ENCODE measurements at places on chromosomes 1 and 21. TPM values are rescaled to one million over a fixed set of nuclear protein-coding genes. Genes with fewer than 3 reads are reported as not detected.

Gene LYPLAL1
- 26.5 TPM for total RNA-seq

Gene ITGB2
- 5.6 TPM for total RNA-seq

Gene MTF2
- 68.3 TPM for total RNA-seq

Gene C1QTNF12
- 4.7 TPM for total RNA-seq

Gene SPRR2B
- total RNA-seq, result not detected

Gene DNAJC6
- 7.3 TPM for total RNA-seq

Gene RNU1-1
- total RNA-seq, result under 0.01 TPM

Gene OR2G6
- total RNA-seq, result not detected

- H3K4me3 ChIP-seq, result peak overlapping the region; percentile 69
- no peak for DNase-seq
- no peaks in the 10 kb centered on the region for H3K27me3 ChIP-seq
- peaks cover 5% of the 10 kb centered on the region for H3K4me1 ChIP-seq
- peak overlapping the region; percentile 93 for H3K27ac ChIP-seq
- H3K36me3 ChIP-seq, result no peaks in the 10 kb centered on the region
Observed at GRCh38 chr1:65003316-65003664, 36.9 kb upstream of the JAK1 start.

DNA sequence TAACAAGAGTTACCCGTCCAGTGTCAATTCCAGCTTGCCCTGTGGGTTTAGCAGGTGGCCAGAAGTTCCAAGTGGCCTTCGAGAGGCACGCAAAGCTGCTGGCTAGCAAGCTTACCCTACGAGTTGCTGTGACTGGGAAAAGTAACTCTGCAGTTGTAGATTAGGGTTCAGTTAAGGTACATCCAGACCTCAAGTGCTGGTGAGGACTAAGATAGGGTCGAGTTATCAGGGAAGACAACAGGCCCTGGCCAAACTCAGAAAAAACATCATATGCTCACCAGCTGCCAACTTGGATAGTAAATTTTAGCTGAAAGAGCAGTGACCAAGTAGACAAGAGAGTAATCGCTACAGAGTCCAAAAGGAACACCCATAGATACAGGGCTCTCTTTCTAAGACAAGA, 27.7 kb upstream of the LRRC7 start:
- H3K27ac ChIP-seq, result no peak overlapping the region
- no peaks in the 10 kb centered on the region for H3K4me1 ChIP-seq
- H3K27me3 ChIP-seq, result no peaks in the 10 kb centered on the region
- H3K36me3 ChIP-seq, result no peaks in the 10 kb centered on the region
- no peak overlapping the region for H3K4me3 ChIP-seq

DNA sequence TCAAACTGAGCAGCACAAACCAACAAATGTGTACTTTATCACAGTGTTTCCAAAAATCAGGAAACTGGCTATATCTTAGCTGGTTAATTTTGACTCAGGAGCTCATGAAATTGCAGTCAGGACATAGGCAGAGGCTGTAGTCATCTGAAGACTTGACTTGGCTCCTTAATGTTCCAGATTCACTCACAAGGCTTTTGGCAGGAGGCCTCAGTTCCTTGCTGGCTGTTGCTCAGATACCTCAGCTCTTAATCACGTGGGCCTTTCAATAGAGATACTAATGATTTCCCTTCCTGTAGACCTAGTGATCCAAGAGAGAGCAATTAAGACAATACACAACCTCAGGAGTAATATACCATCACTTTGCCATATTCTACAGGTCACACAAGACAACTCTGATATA, 537.7 kb downstream of the BRINP3 start:
- H3K27me3 ChIP-seq, result no peaks in the 10 kb centered on the region
- H3K4me3 ChIP-seq, result no peak overlapping the region
- no peaks in the 10 kb centered on the region for H3K36me3 ChIP-seq

GRCh38 chr1:192808163-192808517, 699 bp upstream of the RGS2 start:
- no peaks in the 10 kb centered on the region for H3K36me3 ChIP-seq
- H3K27ac ChIP-seq, result peak overlapping the region; percentile 90
- H3K27me3 ChIP-seq, result no peaks in the 10 kb centered on the region
- peak; percentile 38 for DNase-seq

GRCh38 chr1:58248791-58249190, 297.7 kb downstream of the OMA1 start:
- H3K36me3 ChIP-seq, result no peaks in the 10 kb centered on the region
- H3K27ac ChIP-seq, result no peak overlapping the region
- H3K4me3 ChIP-seq, result peak overlapping the region; percentile 57
- no peaks in the 10 kb centered on the region for H3K27me3 ChIP-seq
- DNase-seq, result no peak
- peaks cover 12% of the 10 kb centered on the region for H3K4me1 ChIP-seq

GRCh38 chr1:46665983-46666382, 2.2 kb downstream of the ATPAF1 start:
- no peaks in the 10 kb centered on the region for H3K36me3 ChIP-seq
- H3K4me1 ChIP-seq, result peaks cover 10% of the 10 kb centered on the region
- H3K27ac ChIP-seq, result no peak overlapping the region
- DNase-seq, result no peak

- H3K27ac ChIP-seq, result no peak overlapping the region
- peaks cover 5% of the 10 kb centered on the region for H3K4me1 ChIP-seq
- no peaks in the 10 kb centered on the region for H3K27me3 ChIP-seq
- DNase-seq, result peak; percentile 73
- H3K36me3 ChIP-seq, result no peaks in the 10 kb centered on the region
Observed at GRCh38 chr1:203166192-203166940, 9.3 kb downstream of the MYBPH start.

- H3K27ac ChIP-seq, result peak overlapping the region; percentile 74
- peak overlapping the region; percentile 65 for H3K4me3 ChIP-seq
- H3K4me1 ChIP-seq, result no peaks in the 10 kb centered on the region
- DNase-seq, result no peak
- no peaks in the 10 kb centered on the region for H3K27me3 ChIP-seq
- H3K36me3 ChIP-seq, result no peaks in the 10 kb centered on the region
Observed at GRCh38 chr1:31788825-31789256, 24.7 kb upstream of the ADGRB2 start.

DNA sequence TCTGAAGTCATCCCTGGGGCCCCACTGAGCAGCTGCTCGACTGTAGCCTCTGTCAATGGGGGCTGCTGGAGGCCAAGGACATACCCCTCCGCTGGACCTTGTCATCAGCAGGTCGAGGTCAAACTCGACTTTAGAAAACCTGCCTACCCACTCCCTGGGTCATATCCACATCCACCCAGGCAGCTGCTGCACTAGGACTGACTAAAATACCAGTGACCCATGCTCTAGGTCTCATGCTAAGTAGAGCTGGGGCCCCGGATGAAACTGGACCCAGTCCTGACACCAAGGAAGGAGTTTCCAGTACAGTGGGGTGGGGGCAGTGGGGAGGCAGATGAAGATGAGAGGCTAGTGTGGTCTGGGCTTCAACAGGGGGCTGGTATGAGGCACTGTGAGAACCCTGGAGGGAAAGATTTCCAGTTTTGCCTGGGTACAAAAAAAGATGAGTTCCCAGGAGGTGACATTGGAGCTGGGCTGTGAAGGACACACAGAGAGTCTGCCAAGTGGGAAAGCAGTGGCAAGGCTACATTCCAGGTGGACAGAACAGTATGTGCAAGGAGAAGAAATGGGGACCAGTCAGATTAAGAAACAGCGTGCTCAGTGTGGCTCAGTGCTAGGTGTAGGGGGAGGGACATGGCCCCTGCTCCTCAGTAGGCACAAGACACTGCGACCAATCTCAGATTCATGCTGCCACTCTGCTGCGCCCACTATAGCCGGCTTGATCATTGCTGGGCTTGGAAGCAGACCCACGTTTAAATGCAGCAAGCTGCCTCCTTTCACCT, 12.4 kb downstream of the SLC2A1 start:
- peak overlapping the region; percentile 40 for H3K27ac ChIP-seq
- no peak overlapping the region for H3K4me3 ChIP-seq
- no peaks in the 10 kb centered on the region for H3K27me3 ChIP-seq
- DNase-seq, result no peak

GRCh38 chr21:33020558-33021100, 5.1 kb upstream of the OLIG2 start:
- no peak overlapping the region for H3K4me3 ChIP-seq
- H3K4me1 ChIP-seq, result peaks cover 21% of the 10 kb centered on the region
- H3K27ac ChIP-seq, result no peak overlapping the region

DNA sequence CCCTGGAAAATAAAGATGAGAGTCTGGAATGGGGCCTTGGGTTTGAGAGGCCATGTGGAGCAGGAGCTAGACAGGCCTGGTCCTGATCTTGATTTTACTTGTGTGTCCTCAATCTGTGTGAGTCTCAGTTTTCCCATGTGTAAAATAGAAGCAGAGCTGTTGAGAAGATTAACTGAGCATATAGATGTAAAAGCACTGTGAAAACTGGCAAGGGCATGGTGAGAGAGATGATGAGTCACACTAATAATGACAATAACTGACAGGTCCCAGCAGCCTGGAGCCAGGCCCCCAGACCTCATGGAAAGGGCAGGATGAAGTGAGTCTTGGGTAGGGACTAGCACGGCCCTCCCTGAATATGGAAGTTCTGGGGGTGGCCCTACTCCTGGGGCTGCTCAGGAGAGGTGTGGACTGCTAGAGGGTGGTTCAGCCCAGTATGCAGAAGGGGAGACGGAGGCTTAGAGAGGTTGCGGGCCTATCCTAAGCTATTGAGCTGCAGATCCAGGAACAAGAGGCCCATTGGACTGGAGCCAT, 2.8 kb upstream of the AHDC1 start:
- H3K27me3 ChIP-seq, result no peaks in the 10 kb centered on the region
- peaks cover 7% of the 10 kb centered on the region for H3K4me1 ChIP-seq
- no peaks in the 10 kb centered on the region for H3K36me3 ChIP-seq

GRCh38 chr1:37128091-37128490, 93.8 kb upstream of the GRIK3 start:
- no peaks in the 10 kb centered on the region for H3K36me3 ChIP-seq
- no peak overlapping the region for H3K27ac ChIP-seq
- H3K4me1 ChIP-seq, result no peaks in the 10 kb centered on the region

GRCh38 chr1:198890214-198890930, 251.5 kb downstream of the PTPRC start:
- H3K27me3 ChIP-seq, result no peaks in the 10 kb centered on the region
- H3K4me1 ChIP-seq, result no peaks in the 10 kb centered on the region
- DNase-seq, result no peak

DNA sequence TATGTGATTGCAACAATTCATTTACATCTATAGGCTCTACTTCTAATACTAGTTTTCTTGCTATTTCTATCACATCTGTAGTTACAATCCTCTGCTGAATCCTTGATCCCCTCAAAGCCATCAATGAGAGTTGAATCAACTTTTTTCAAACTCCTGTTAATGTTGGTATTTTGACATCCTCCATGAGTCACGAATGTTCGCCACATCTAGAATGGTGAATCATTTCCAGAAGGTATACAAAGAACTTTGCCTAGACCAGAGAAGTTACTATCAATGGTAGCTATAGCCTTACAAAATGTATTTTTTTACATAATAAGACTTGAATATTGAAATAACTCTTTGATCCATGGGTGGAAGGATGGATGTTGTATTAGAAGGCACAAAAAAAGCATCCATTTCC, 110.0 kb downstream of the AMY1C start:
- H3K4me3 ChIP-seq, result no peak overlapping the region
- H3K4me1 ChIP-seq, result no peaks in the 10 kb centered on the region

- H3K4me1 ChIP-seq, result no peaks in the 10 kb centered on the region
- no peaks in the 10 kb centered on the region for H3K36me3 ChIP-seq
- H3K27ac ChIP-seq, result no peak overlapping the region
- DNase-seq, result no peak
- H3K4me3 ChIP-seq, result no peak overlapping the region
Observed at GRCh38 chr21:15255261-15255660, 190.5 kb upstream of the NRIP1 start.

GRCh38 chr1:109721971-109722370, 9.9 kb downstream of the GSTM5 start:
- H3K27me3 ChIP-seq, result no peaks in the 10 kb centered on the region
- H3K27ac ChIP-seq, result no peak overlapping the region
- H3K4me1 ChIP-seq, result no peaks in the 10 kb centered on the region
- H3K4me3 ChIP-seq, result no peak overlapping the region

DNA sequence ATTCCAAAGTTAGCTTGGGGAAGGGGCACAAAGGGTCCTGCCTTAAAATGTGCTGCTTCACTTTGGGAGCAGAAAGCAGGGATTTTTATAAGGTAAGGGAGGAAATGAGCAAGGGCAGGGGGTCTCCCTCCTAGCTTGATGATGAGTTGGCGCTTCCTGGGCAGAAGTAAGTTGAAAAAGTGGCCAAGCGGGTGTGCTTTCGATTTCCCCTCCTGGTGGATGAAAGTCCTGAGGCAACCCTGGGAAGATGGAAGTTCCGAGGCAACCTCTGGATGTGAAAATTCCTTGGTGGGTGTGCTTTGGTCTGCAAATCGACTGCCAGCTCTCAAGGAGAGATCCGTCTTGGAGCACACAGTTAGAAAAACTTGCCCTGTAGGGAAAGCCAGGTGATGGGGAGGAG, 41.7 kb upstream of the CD2 start:
- no peak overlapping the region for H3K27ac ChIP-seq
- H3K4me1 ChIP-seq, result no peaks in the 10 kb centered on the region
- no peaks in the 10 kb centered on the region for H3K36me3 ChIP-seq
- no peak for DNase-seq

DNA sequence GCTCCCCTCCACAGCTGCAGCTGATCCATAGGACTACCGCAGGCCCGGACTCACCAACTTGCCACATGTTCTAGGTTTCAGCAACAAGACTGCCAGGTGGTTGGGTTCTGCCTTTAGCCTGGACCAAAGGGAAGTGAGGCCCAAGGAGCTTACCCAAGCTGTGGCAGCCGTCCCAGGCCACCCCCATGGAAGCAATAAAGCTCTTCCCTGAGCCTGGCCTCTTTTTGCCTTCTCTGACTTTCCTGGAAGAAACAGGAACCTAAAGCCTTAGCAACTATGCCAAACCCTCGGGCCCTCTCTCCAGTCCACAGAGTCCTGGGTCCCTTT, 2.7 kb upstream of the ARTN start:
- peaks cover 12% of the 10 kb centered on the region for H3K4me1 ChIP-seq
- H3K4me3 ChIP-seq, result no peak overlapping the region
- H3K27ac ChIP-seq, result no peak overlapping the region
- H3K36me3 ChIP-seq, result no peaks in the 10 kb centered on the region

GRCh38 chr21:42230178-42230577, 11.2 kb downstream of the ABCG1 start:
- no peak overlapping the region for H3K27ac ChIP-seq
- H3K4me3 ChIP-seq, result no peak overlapping the region
- peaks cover 19% of the 10 kb centered on the region for H3K4me1 ChIP-seq
- no peaks in the 10 kb centered on the region for H3K27me3 ChIP-seq
- no peaks in the 10 kb centered on the region for H3K36me3 ChIP-seq

DNA sequence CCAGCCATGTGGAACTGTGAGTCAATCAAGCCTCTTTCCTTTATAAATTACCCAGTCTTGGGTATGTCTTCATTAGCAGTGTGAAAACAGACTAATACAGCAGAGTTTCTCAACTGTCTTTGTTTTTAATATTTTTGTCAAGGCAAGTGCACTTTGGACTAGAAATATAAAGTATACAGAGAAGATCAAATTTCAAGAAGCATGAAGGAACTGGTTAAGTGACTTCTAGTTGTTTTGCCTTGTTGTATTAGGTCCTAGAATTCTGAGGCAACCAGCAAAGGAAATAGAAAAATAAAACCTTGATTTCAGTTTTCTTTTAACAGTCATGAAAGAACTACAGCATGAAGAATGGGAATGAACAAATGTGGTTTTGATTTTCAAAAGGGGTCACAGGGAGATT, 131.1 kb upstream of the PTGFR start:
- no peak overlapping the region for H3K4me3 ChIP-seq
- H3K27me3 ChIP-seq, result no peaks in the 10 kb centered on the region
- H3K4me1 ChIP-seq, result no peaks in the 10 kb centered on the region
- no peaks in the 10 kb centered on the region for H3K36me3 ChIP-seq
- H3K27ac ChIP-seq, result no peak overlapping the region

GRCh38 chr1:159959451-159959850, 5.4 kb upstream of the SLAMF9 start:
- no peak for DNase-seq
- no peaks in the 10 kb centered on the region for H3K4me1 ChIP-seq
- no peaks in the 10 kb centered on the region for H3K27me3 ChIP-seq
- H3K36me3 ChIP-seq, result no peaks in the 10 kb centered on the region
